ENCODE measurements at places on chromosomes 2 and 18.
A peak's percentile ranks its signal among the peaks of the same experiment; 100 is the strongest.

DNA sequence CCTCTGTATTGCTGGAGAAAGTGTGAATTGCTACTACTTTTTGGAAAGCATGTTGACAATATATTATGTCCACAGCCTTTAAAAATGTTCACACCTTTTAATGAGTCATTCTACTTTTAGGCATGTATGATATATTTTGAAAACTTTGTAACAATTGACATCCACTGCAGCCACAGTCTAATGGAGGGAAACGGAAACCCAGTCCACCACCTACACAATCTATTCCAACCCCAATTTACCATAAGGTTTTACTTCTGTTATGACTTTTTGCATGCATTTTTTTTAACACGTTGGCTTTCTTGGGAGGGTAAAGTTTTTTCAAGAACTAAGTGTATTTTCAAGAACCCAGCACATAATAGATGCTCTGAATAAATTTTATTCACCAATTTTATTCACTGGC lies 38.5 kb upstream of the ATP8B1 start:
- DNase-seq = no peak

- DNase-seq = no peak
Observed at GRCh38 chr2:235937936-235938335, 230.2 kb downstream of the GBX2 start.

DNA sequence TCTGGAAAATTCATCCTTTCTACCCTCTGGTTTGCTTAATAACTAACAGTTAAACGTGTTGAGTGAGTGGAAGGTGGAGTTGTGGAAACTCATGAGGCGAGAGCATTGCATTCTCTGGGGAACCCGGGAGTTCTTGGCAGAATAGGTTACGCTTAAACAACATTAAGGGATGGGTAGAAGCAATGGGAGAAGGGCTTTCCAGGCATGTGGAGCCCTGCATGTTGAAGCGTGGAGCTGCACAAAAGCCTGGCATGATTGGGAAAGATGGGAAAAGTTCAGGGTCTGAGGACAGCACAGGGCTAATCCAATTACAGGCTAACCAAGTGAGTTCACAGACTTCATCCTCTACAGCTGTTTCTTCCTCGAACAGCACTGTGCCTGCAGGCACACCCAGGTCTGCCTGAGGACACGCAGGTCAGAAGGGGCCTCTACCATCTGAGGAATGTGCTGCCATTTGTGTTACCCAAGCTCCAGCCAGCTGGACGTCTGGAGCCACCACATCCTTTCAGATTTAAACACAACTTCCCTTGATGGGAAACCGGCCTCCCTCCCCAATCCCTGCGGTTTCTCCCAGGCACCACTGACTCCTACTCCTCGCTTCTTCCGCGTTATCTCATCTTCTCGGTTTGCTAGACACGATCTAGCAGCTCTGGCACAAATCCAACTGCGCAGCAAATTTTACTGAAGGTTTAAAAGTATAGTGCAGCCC lies 164.2 kb downstream of the ANTXR1 start:
- DNase-seq = no peak

GRCh38 chr2:35174845-35175244 lies 1180.7 kb upstream of the CRIM1 start:
- no peak for DNase-seq

DNA sequence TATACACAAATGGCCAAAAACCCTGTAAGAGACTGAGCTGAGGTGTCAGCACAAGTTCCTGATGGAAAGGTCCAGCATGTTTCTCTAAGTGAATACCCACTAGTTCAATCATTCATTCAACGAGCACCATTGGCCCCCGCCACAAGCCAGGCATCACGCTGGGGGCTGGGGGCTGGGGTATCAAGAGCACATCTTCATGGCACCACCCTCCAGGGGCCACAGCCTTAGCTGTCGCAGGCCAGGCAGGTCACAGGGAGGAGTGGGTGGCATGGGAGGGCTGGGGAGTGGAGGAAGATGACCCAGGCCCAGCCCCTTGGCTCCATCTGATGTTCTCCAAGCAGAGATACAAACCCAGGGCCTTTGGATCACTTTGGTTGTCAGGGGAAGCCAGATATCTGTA lies 97.9 kb downstream of the ACKR3 start:
- no peak for DNase-seq

- DNase-seq = no peak
Observed at GRCh38 chr2:142041105-142041504, 89.7 kb downstream of the LRP1B start.

- peak; percentile 81 for DNase-seq
Observed at GRCh38 chr18:50194631-50195532, at the start of gene MYO5B. MYO5B (minus strand) TSS chr18:50195147; CDS start chr18:50194793, 354 bp downstream.

- no peak for DNase-seq
Observed at GRCh38 chr18:55407191-55407590, 180.8 kb downstream of the TCF4 start.

- no peak for DNase-seq
Observed at GRCh38 chr2:118990757-118991545, 49.0 kb downstream of the MARCO start.

- DNase-seq = peak; percentile 37
Observed at GRCh38 chr2:43226955-43227829, 786 bp upstream of the ZFP36L2 start.

DNA sequence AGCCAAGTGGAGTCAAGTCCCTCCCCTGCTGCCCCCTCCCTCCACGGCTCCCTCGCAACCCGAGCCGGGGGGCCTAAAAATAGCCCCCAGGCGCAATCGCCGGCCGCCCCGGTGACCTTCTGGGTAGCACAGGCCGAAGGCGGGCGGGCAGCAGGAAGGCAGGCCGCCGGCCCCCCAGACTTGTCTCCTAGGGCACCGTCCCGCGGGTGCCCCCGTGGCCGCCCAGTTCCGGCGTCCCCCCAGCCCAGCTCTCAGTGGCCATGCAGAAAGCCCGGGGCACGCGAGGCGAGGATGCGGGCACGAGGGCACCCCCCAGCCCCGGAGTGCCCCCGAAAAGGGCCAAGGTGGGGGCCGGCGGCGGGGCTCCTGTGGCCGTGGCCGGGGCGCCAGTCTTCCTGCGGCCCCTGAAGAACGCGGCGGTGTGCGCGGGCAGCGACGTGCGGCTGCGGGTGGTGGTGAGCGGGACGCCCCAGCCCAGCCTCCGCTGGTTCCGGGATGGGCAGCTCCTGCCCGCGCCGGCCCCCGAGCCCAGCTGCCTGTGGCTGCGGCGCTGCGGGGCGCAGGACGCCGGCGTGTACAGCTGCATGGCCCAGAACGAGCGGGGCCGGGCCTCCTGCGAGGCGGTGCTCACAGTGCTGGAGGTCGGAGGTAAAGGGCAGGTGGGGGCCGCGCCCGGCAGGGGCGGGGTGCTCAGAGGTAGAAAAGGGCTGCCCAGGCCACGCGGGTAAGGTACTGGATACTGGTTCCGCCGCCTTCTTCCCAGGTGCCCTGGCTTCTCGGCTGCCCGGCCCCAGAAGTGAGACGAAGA lies at the start of gene SPEG:
SPEG (plus strand) TSS at position 126 of the 808 bp plus-strand sequence; CDS start at position 261, 135 bp downstream.
- DNase-seq = no peak

DNA sequence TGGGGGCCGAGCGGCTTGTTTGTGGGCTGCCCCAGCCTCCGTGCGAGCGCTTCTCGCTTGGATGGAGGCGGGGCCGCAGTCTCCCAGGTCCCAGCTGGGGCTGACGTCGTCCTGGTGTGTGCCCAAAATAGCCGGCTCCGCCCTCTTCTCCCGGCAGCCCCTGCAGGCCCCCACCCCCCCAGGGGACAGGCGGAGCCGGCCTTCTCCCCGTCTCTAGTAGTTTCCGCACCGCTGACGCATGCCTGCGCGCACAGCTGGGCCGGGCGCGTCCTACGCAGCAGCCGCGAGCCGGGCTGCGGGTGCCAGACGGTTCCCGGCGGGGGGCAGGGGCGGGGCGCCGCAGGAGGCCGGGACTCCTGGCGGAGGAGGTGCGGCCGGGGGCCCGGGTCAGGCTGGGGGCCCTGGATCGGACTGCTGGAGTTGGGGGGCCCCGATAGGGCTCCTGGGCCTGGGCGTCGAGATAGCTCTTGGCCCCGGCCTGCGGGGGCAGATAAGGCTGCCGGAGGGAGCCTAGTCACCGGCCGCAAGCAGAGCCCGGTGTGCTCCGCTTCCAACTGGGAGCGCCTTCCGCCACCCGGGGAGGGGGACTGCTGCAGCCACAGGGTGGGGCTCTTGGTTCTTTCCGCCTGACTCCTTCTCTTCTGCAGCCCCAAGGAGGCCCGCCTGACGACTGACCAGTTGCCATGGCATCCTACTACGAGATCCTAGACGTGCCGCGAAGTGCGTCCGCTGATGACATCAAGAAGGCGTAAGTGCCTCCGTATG lies at the start of gene DNAJB2:
DNAJB2 (plus strand) TSS at position 216 of the 765 bp plus-strand sequence; CDS start at position 684, 468 bp downstream.
- DNase-seq = peak; percentile 87
